Hepatocyte (in vitro differentiated cells): ENCODE measurements at places on chromosomes 13 and 19. TPM values are rescaled to one million over a fixed set of nuclear protein-coding genes. Genes with fewer than 3 reads are reported as not detected.

Gene SPTBN4
- polyA plus RNA-seq, result 0.66 and 1.3 TPM in 2 replicates

GRCh38 chr13:110661256-110661655 lies 44.7 kb downstream of the CARS2 start:
- H3K27ac ChIP-seq, result no peak overlapping the region
- peaks cover 4% of the 10 kb centered on the region for H3K36me3 ChIP-seq
- H3K27me3 ChIP-seq, result no peaks in the 10 kb centered on the region
- no peaks in the 10 kb centered on the region for H3K4me1 ChIP-seq
- no peak for DNase-seq
- H3K4me3 ChIP-seq, result no peak overlapping the region

GRCh38 chr13:44465318-44465717 lies 91.7 kb downstream of the SERP2 start:
- no peak overlapping the region for H3K4me3 ChIP-seq
- no peak overlapping the region for H3K27ac ChIP-seq
- no peaks in the 10 kb centered on the region for H3K36me3 ChIP-seq
- DNase-seq, result no peak
- no peaks in the 10 kb centered on the region for H3K4me1 ChIP-seq
- no peaks in the 10 kb centered on the region for H3K27me3 ChIP-seq

GRCh38 chr13:113232208-113233003 lies 23.0 kb downstream of the CUL4A start:
- no peaks in the 10 kb centered on the region for H3K27me3 ChIP-seq
- no peak overlapping the region for H3K4me3 ChIP-seq
- H3K27ac ChIP-seq, result no peak overlapping the region
- no peaks in the 10 kb centered on the region for H3K4me1 ChIP-seq

DNA sequence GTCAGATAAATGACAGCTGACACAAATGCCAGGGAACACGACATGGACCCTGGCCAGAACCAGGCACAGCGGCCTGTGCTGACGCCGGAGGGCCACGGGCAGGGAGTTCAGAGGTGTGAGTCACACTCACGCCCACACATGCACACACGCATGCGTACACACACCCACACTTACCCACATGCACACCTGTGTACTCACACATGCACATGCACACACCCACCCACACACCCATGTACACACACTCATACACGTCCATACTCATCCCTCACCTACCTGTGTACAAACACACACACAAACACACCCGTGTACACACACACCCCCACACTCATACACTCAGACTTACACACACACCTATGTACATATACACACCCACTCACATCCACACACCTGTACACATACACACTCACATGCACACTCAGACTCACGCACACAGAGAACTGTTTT lies 40.4 kb downstream of the MLLT1 start:
- no peak for DNase-seq
- H3K27ac ChIP-seq, result no peak overlapping the region
- H3K27me3 ChIP-seq, result no peaks in the 10 kb centered on the region

GRCh38 chr13:62123409-62123808 lies 707.8 kb upstream of the PCDH20 start:
- DNase-seq, result no peak
- H3K4me1 ChIP-seq, result no peaks in the 10 kb centered on the region
- no peak overlapping the region for H3K27ac ChIP-seq
- no peaks in the 10 kb centered on the region for H3K36me3 ChIP-seq
- no peak overlapping the region for H3K4me3 ChIP-seq

Gene NXNL1
- 0.17 TPM in 1 of 2 replicates, not detected in the other for polyA plus RNA-seq

DNA sequence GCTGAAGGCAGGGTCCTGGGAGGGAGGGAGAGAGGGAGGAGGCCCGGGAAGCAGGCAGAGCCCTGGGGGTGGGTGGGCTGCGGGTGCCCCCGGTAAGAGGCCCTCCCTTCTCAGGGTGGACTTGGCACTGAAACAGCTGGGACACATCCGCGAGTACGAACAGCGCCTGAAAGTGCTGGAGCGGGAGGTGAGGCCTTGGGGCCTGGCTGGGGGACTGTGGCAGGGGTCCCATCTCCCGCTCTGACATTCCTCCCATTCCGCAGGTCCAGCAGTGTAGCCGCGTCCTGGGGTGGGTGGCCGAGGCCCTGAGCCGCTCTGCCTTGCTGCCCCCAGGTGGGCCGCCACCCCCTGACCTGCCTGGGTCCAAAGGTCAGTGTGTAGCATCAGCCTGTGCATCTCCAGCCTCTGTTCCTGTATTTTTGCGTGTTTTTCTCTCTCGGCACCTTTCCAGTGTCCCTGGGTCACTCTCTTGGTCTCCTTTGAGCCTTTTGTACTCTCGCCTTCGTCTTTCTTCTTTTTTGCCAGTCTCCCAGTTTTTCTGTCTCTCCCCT lies 53.4 kb downstream of the TRPM4 start:
- no peaks in the 10 kb centered on the region for H3K36me3 ChIP-seq
- H3K27me3 ChIP-seq, result no peaks in the 10 kb centered on the region
- H3K4me3 ChIP-seq, result no peak overlapping the region
- DNase-seq, result no peak

Gene NOTCH3
- 30.0 and 34.8 TPM in 2 replicates for polyA plus RNA-seq

DNA sequence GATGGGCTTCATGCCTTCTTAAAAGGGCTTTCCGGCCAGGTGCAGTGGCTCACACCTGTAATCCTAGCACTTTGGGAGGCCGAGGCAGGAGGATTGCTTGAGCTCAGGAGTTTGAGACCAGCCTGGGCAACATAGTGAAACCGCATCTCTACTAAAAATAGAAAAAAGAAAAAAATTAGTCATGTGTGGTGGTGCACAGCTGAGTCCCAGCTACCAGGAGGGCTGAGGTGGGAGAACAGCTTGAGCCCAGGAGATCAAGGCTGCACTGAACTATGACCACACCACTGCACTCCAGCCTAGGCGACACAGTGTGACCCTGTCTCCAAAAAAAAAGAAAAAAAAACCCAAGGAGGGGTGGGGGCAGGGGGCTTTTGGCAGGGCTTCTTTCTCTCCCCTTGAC lies 7.2 kb downstream of the CARS2 start:
- H3K27ac ChIP-seq, result no peak overlapping the region
- DNase-seq, result no peak
- H3K4me3 ChIP-seq, result no peak overlapping the region
- H3K27me3 ChIP-seq, result no peaks in the 10 kb centered on the region
- no peaks in the 10 kb centered on the region for H3K36me3 ChIP-seq

DNA sequence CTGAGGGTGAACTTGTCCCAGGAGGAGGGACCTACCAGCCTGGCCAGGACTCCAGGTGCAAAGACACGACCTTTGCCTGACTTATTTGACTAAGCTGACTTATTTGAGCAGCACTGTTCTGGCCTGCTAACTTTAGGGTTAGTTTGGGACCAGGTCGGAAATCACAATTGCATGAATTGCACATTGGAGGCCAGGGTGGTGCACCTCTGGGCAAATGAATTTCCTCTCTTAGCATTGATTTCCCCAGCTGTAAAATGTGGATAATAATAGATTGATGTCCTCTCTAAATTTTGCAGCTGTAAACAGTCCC lies 1.4 kb upstream of the BST2 start:
- no peaks in the 10 kb centered on the region for H3K4me1 ChIP-seq
- no peaks in the 10 kb centered on the region for H3K27me3 ChIP-seq
- H3K36me3 ChIP-seq, result no peaks in the 10 kb centered on the region
- H3K27ac ChIP-seq, result no peak overlapping the region
- no peak overlapping the region for H3K4me3 ChIP-seq
- DNase-seq, result no peak

Gene SLC25A15
- polyA plus RNA-seq, result 9.9 and 11.5 TPM in 2 replicates

DNA sequence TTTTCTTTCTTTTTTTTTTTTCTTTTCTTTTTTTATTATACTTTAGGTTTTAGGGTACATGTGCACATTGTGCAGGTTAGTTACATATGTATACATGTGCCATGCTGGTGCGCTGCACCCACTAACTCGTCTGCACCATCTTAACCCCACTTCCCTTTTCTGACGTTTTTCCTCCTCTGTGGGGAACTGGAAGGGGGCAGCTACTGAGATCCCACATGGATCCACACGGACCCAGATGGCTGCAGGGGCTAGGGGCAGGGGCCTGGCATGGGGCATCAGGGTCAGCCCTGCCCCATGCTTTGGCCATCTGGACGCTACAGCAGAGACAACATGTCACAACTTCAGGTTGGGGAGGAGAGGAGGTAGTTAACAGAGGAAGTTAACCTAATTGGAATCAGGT lies 54.3 kb downstream of the RUBCNL start:
- DNase-seq, result no peak
- H3K4me1 ChIP-seq, result no peaks in the 10 kb centered on the region
- no peaks in the 10 kb centered on the region for H3K27me3 ChIP-seq
- no peak overlapping the region for H3K27ac ChIP-seq

DNA sequence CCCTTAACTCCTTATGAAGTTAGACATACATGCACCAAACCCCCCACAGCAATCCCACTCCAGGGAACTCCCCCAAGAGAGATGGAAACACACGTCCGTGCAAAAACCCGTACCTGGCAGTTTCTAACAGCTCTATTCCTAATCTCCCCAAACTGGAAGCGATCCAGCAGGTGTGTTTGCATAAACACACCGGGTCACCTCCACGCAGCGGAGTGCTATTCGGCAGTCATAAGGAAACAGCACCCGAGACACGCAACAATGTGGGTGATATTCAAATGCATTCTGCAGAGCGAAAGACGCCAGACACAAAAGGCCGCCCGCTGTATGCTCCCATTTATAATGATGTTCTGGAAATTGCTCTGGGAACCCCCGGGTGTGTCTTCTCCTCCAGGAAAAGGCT lies 6.8 kb upstream of the ZNRF4 start:
- no peaks in the 10 kb centered on the region for H3K36me3 ChIP-seq
- H3K27me3 ChIP-seq, result no peaks in the 10 kb centered on the region
- no peaks in the 10 kb centered on the region for H3K4me1 ChIP-seq
- H3K27ac ChIP-seq, result no peak overlapping the region
- H3K4me3 ChIP-seq, result no peak overlapping the region

DNA sequence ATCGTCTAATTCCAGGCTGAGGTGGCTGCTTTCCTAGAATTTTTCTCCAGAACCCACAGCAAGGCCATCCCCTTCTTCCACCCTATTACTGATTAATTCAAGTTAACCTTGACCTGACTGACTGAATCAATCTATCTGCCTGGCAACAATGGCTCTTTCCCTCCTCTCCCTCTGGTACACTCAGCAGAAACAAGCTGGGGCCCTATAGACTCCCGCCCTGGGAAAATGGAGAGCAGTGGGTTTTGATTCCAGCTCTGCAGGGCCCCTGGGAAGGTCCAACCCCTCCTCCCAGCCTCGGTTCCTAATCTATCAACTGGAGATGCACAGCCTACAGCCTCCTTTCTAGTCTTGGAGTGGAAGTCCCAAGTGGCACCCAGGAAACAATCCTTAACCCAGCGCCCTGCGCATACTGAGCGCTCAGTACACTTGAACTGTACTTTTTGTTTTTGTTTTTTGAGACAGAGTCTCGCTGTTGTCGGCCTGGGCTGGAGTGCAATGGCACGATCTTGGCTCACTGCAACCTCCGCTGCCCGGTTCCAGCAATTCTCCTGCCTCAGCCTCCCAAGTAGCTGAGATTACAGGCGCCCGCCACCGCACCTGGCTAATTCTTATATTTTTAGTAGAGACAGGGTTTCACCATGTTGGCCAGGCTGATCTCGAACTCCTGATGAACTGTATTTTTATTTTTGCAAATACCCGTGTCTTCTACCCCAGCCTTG lies 5.2 kb upstream of the C3 start:
- H3K27me3 ChIP-seq, result no peaks in the 10 kb centered on the region
- no peak overlapping the region for H3K4me3 ChIP-seq
- DNase-seq, result no peak
- peak overlapping the region; percentile 43 for H3K27ac ChIP-seq
- no peaks in the 10 kb centered on the region for H3K36me3 ChIP-seq

GRCh38 chr13:112059457-112060281 lies 7.3 kb upstream of the SOX1 start:
- H3K27ac ChIP-seq, result no peak overlapping the region
- peaks cover 100% of the 10 kb centered on the region for H3K27me3 ChIP-seq
- H3K4me1 ChIP-seq, result no peaks in the 10 kb centered on the region

Gene OVOL3
- polyA plus RNA-seq, result not detected in 2 replicates

Gene GNG7
- polyA plus RNA-seq, result 1.9 and 3.3 TPM in 2 replicates

Gene HOOK2
- 113 and 128 TPM in 2 replicates for polyA plus RNA-seq

DNA sequence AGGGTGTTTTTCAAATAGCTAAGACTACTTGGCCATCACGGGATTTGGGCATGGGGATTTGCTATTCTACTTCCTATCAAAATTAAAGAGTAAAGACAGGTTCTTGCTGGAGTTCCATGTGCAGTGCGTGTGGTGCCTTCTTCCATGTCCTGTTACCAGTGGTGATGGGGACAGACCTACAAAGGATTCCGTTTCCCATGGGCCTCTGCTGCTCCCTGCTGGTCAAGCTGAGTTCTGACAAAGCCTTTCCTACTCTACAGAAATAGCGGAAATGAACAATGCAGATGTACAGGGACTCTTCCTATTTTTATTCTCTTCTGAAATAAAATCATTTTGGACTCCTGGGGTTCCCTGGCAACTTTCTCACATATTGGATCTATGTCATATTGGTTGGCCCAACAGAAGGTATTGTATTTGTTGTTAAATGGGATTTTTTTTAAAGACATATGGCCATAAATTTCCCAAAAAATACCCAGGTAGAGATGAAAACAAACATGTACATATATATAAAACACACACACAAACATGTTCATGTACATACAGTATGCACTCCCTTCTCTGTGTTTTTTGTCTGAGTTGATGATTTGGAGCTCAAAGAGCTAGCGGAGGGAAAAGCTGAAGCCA lies 90.5 kb upstream of the SLC15A1 start:
- no peak overlapping the region for H3K27ac ChIP-seq
- H3K4me1 ChIP-seq, result peaks cover 10% of the 10 kb centered on the region
- H3K36me3 ChIP-seq, result no peaks in the 10 kb centered on the region
- DNase-seq, result peak; percentile 87
- no peaks in the 10 kb centered on the region for H3K27me3 ChIP-seq
- no peak overlapping the region for H3K4me3 ChIP-seq

DNA sequence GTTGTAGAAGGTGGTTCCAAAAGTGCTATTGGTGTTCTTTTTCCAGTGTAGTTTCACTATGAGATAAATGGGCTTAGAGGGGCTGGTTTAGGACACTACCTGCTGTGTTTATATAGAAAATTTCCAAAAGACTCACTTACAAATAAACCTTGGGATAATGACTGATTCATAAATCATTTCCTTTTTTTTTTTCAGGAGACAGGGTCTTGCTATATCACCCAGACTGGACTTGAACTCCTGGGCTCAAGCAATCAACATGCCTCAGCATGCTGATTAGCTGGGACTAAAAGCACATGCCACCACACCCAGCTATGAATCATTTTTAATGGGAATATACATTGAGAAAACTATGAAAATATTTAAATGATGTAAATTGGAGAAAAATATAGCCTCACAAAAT lies 376.6 kb downstream of the PCDH9 start:
- no peaks in the 10 kb centered on the region for H3K27me3 ChIP-seq
- no peaks in the 10 kb centered on the region for H3K36me3 ChIP-seq
- H3K4me1 ChIP-seq, result no peaks in the 10 kb centered on the region
- no peak for DNase-seq
- no peak overlapping the region for H3K27ac ChIP-seq
- no peak overlapping the region for H3K4me3 ChIP-seq

Gene ADGRL1
- 11.9 and 16.3 TPM in 2 replicates for polyA plus RNA-seq
